ENCODE measurements at places on chromosomes 2 and 18.

DNA sequence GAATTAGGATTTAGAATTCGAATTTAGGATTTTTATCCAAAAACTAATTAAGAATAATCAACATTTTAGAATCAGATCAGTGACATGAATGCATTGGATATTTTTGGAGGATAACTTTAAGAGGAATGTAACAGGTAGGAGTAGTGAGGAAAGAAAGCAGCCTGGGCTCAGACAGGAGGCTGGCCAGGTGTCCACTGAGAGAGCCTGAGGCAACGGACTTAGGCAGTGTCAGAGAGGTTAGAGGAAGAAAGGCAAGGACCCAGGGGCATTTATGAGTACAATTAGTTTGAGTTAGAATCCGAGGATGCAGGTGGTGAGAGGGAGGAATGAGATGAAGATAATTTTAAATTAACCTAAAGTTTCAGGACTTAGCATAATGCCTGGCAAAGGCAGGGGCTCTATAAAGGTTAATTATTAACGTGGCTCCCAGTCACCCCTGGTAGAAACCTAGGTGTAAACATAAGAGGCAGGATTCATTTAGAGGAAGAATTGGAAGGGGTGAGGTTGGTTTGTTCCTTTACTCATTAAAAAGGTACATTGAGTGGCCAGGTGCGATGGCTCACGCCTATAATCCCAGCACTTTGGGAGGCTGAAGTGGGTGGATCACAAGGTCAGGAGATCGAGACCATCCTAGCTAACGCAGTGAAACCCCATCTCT, 507.1 kb downstream of the TMEM182 start:
- no peak for DNase-seq

DNA sequence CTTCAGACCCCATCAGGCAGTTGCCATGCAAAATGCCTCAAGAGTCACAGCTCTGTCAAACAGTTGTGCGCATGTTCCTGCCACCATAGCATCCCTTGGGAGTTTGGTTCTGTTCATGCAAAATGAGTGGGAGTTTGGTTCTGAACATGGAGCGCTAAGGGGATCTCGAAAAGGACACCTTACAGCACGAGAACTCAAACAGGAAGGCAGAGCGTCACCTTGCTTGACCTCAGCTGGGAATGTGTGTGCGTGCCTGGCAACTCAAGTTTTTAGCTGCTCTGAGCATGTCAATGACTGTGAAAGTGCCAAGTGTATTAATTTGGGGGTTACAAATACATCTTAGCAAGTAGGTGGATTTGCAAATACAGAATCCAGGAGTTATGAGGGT, 16.6 kb downstream of the MALL start:
- no peak for DNase-seq

GRCh38 chr2:46763861-46764260, 151.7 kb downstream of the MCFD2 start:
- DNase-seq = no peak

GRCh38 chr18:62992877-62993365, 277.6 kb downstream of the PHLPP1 start:
- DNase-seq = no peak

GRCh38 chr2:11543337-11544216, 9.7 kb downstream of the GREB1 start:
- DNase-seq = no peak

GRCh38 chr2:31429759-31430438, 15.4 kb upstream of the XDH start:
- no peak for DNase-seq

DNA sequence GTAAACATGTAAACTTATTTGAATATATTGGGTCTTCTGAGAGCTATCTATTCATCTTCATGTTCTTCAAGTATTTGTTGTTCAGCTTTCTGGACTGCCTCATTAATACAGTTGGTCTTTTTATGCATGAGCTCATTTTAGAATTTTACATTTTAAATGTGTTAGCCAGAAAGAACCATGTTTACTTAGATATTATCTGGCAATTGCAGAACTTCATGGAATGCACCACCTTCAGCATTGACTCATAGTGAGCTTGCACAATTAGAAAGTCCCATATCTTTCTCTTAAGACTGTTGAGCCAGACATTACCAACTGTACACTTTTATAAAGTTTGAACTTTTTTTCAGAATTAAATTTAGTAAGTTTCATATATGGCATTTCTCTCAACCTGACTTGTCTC, 536.7 kb downstream of the RIT2 start:
- DNase-seq = no peak

GRCh38 chr2:118505436-118505835, 342.0 kb downstream of the EN1 start:
- DNase-seq = no peak

- DNase-seq = no peak
Measured at GRCh38 chr2:27993402-27993787, 102.9 kb downstream of the BABAM2 start.

- DNase-seq = no peak
Measured at GRCh38 chr2:181836583-181836982, 54.9 kb upstream of the ITPRID2 start.

DNA sequence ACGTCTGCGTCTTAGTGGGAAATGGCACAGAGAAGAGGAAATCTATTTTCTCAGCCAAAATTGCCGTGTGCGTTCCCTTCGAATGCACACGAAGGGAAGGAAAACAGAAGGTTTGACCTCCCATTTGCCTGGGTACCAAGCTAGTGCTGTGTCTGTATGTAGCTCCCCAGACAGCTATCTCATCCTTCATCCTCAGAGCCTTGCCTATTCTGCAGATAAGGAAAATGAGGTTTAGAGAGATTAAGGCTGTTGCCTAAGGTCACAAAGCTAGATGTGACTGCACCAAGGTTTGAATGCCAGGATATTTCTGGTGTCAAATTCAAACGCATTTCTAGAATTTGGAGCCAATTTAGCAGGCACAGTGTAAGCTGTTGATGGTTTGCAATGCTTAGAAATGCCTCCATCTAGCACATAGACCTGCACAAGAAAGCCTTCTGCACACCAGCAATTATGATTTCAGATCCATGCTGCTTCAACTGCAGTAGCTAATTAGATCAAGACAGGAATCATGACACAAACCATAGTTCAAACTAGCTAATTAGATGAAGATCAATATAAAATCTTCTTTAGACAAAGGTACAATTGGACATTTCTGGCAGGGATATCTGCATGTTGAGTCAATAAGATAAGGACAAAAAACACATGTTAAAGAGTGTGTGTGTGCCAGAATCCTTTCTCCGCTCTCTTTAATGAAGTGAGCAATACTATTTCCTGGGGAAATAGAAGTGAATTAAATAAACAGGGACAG, 115.1 kb downstream of the CMPK2 start:
- no peak for DNase-seq

DNA sequence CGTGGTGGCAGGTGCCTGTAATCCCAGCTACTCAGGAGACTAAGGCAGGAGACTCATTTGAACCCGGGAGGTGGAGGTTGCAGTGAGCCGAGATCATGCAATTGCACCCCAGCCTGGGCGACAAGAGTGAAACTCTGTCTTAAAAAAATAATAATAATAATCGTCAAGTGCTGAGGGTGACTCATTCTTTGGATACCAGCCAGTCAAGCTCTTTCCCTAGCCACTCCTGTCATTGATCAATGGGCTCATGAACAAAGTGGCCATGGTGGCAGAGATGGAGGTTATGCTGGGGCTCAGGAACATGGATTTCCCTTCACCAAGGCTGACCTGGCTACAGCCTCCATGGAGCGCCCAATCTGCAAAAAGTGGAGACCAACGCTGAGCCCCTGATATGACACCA, 94.5 kb upstream of the HAAO start:
- no peak for DNase-seq

GRCh38 chr2:96962567-96963203, 23.7 kb downstream of the FAM178B start:
- peak; percentile 52 for DNase-seq

- DNase-seq = no peak
Measured at GRCh38 chr2:1591978-1592907, 152.1 kb downstream of the PXDN start.

DNA sequence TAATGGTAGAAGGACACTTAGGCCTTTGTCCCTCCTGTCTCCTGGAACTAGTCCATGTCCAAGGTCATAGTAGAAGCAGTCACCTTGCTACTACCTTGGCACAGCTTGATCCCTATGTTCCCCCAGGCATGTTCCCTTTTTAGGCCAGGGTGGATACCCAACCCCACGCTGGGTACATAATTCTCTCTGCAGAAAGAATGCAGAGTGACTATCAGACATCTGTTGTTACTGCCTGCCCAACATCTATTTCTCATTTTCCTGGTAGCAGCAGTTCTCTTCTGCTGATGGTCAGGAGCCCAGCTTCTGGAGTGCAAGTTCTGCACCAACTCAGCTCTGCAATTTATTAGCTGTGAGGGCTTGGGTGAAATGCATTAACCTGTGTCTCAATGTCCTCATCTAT, 4.4 kb upstream of the METTL21A start:
- no peak for DNase-seq

DNA sequence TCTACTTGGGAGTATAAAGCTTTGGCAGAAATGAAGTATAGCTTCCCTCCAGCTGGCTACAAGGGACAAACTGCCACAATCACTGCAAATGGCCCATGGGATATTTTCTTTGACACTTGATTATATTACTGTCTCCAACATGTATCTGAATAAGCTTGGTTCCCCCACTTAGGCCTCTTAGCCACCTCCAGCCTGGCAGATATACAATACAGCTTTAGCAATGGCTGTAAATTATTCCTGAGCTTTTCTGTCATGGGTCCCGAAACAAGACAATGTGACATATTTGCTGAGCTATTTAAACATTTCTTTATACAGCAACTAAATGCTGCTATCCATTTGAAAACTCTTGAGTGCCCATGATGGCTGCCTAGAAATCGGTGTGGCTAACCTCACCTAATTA, 406.2 kb downstream of the SUCLG1 start:
- no peak for DNase-seq

DNA sequence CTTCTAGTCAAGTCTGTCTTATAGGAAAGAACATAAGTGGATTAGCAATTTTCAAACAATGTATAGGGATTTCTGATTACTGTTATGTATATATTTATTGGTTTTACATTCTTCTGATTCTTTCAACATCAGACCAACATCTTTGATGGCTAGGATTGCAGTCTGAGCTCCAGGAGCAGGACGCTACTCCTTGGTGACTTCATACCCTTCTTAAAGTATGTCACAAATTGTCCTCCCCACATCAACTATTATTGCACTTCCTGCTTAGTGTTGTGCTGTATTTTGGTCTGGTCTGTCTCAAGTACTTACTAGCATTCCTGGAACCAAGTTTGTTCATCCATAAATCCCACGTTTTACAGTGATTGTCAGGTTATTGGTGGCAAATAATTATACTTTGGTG, 49.0 kb downstream of the MAP2 start:
- no peak for DNase-seq

DNA sequence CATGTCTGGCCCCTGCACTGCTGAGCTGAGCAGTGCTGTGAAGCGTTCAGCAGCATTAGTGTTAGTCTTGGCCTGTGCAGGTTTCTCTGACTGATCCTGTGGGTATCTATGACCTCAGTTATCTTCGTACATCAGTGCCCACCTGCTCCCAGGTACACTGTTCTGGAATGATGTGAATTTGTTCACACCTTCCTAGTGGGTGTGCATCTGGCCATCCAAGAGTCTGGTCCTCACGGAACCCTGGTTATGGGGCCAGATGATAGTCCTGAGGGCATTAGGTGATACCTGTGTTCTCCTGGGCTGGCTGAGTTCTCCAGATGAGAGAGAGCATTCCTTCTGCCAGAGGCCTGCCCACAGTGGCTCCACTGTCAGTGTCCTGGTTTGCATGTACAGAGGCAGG, 57.2 kb downstream of the INPP4A start:
- no peak for DNase-seq

DNA sequence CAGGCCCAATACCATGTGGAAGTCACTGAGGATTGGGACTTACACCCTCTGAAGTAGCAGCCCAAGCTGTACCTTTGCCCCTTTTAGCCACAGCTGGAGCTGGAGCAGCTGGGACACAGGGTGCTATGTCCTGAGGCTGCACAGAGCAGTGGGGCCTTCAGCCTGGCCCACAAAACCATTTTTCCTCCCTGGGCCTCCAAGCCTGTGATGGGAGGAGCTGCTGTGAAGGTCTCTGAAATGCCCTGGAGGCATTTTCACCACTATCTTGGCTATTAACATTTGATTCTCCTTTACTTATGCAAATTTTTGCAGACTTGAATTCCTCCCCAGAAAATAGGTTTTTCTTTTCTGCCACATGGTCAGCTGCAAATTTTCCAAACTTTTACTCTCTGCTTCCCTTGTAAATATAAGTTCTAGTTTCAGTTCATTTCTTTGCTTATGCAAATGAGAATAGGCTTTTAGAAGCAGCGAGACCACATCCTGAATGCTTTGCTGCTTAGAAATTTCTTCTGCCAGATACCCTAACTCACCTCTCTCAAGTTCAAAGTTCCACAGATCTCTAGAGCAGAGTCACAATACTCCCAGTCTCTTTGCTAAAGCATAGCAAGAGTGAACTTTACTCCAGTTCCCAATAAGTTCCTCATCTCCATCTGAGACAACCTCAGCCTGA, 213.8 kb upstream of the MGAT5 start:
- no peak for DNase-seq

- no peak for DNase-seq
Measured at GRCh38 chr2:80378-80777, 34.1 kb upstream of the FAM110C start.

GRCh38 chr18:45068400-45069094, 387.9 kb downstream of the SETBP1 start:
- no peak for DNase-seq

GRCh38 chr2:215684448-215685237, 248.8 kb upstream of the FN1 start:
- no peak for DNase-seq

- DNase-seq = no peak
Measured at GRCh38 chr2:148582679-148583511, 61.7 kb upstream of the EPC2 start.

DNA sequence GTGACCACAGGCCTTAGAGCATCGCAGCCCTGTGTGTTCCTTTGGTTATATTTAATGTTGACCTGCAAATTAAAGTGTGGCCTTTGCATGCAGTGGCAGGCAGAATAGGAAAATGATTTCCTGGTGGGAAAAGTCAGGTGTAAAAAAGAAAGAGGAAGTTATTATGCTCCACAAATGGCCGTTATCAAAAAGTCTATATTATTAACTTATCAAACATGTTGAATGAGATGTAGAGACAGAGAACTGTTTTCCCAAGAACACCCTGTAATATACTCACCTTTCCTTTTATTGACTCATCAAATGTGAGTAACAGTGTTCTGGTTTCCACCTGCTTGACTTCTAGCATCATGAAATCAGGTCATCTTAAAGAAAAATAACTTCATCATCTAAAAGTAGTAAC, 35.3 kb downstream of the MEIS1 start:
- no peak for DNase-seq

- DNase-seq = no peak
Measured at GRCh38 chr2:180570864-180571263, 409.5 kb upstream of the UBE2E3 start.

DNA sequence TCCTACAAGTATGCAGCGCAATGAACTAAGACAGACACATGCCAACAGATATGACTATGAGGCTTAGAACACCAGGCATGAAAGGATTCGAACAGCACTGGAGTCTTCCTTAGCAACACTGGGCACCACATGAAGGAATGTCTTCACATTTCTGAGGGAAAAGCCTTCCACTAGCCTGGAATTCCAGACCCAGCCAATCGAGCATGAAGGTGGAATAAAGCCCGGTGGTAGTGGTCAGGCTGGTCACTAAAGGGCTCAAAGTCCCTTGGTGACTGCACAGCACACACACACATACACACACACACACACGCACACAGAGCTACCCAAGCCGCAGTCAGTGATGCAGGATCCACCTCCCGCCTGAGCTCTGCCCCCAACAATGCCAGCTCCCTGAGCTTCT, 19.7 kb upstream of the SFXN5 start:
- DNase-seq = no peak

- DNase-seq = no peak
Measured at GRCh38 chr2:13000664-13001363, 284.1 kb downstream of the TRIB2 start.

- DNase-seq = no peak
Measured at GRCh38 chr2:45533771-45534170, 77.3 kb downstream of the SRBD1 start.
